Globus pallidus (tissue), 1 donor: ENCODE measurements at places on chromosomes 12 and 14.

DNA sequence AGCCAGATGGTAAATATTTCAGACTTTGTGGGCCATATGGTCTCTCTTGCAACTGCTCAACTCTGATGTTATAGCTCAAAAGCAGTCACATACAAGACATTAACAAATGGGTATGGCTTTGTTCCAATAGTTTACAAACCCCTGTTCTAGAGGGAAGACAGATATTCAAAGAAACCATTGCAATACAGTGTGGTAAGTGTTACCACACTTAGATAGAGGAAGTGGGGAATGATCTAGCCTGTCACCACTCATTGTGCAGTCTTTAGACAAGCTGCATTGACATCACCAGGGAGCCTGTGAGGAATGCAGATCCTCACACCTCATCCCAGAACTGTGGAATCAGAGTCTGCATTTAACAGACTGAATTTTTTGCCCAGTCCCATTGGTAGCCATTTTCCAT lies 80.0 kb upstream of the RGS6 start:
- no peak for DNase-seq

GRCh38 chr12:131894981-131895639 lies 688 bp downstream of the ULK1 start:
- DNase-seq: no peak

DNA sequence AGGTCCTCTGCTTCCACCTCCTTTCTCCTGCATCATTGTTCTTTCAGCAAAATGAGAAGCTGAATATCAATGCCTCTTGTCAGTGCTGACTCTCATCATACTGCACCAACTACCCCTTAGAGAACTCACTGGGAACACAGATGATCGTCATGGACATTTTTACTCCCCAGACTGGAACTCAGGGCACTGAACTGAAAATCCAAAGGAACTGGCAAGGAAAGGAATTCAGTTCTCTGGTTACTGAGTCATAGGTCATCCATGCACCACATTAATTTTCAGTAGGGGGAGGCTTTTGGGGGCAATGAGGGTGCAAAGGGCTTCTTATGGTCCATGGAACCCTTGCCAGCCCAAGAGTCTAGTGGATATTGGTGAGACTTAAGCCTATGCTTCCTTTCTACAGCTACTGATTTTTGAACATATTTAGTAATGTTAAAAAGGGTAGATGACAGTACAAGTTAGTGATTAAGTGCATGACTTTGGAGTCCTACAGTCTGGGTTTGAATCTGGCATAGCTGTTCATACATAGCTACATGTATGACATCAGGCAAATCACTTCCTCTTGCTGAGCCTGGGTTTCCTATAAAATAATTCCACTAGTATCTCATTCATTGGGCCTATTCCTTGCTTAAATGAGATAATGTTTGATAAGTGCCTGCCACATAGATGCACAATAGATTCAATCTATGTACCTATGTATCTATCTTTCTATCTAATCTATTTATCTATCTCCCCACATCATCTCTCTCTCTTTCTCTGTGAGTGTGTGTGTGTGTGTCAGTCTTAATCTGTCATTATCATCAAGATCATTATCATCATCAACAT lies 29.2 kb downstream of the BBS10 start:
- no peak for DNase-seq

DNA sequence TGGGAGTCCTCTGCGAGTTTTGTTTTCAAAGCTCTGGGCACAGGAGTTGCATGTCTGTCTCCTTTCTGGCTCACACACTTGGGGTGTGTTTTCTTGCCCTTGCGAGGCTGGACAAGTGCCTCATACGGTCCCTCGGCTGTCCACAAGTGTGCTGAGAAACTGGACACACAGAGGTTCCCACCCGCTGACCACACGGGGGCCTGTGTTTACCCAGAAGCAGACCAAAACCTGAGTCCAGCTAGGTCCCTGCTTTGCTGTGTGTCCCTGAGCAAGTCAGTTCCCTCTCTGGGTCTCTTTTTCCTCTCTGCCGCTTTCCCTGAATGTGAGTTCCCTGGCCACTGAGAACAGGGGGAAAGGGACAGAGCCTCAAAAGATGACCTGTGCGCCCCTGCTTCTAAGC lies 678 bp upstream of the OAS2 start:
- DNase-seq: no peak

DNA sequence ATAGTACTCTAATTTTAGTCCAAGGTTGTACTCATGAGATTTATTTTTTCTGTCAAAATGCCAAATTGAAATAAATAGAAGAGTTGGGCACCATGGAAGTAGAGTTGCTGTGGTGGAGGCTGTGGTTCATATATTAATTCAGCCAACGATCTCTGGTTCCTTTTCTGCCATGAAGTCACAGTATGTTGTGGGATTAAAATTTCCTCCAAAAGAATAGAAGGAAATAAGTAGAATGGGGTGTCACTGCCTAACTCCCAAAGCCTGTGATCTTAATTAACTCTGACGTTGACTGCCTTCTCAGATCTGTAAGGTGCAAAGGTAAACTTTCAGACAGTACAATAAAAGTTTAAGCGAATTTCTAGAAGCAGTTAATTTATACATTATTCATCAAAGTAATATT lies 37.6 kb upstream of the FBXO34 start:
- no peak for DNase-seq

DNA sequence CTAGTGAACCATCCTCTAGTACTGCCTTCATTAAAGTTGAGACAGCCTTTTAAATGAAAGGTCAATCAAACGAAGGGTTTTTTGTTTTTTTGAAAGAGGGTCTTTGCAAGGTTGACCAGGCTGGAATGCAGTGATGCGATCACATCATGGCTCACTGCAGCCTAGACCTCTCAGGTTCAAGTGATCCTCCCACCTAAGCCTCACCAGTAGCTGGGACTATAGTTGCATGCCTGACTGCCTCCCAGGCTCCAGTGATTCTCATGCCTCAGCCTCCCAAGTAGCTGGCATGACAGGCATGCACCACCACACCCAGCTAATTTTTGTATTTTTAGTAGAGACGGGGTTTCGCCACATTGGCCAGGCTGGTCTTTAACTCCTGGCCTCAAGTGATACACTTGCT lies 114.6 kb upstream of the SINHCAF start:
- DNase-seq: no peak

DNA sequence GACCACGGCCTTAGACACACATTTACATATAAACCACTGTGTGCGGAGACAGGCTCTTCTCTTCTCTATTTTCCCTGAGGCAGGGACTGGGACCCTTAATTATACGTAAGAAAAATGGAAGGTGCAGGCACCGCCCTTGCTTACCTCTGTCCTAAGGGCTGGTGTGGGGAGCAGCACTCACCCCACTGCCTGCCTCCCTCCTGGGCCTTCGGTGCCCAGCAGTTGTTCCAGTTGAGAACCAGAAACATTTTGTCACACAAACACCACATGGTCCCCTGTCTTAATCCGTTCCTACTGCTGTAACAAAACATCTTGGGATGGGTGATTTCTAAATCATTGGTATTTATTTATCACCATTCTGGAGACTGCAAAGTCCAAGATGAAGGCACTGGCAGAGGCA lies 192.7 kb upstream of the DIO3 start:
- no peak for DNase-seq

- no peak for DNase-seq
Observed at GRCh38 chr14:102764220-102764671, 13.0 kb upstream of the TRAF3 start.

- peak; percentile 71 for DNase-seq
Observed at GRCh38 chr12:111444925-111445725, 39.4 kb downstream of the SH2B3 start.

- no peak for DNase-seq
Observed at GRCh38 chr14:75835156-75835725, 146.6 kb downstream of the TGFB3 start.

DNA sequence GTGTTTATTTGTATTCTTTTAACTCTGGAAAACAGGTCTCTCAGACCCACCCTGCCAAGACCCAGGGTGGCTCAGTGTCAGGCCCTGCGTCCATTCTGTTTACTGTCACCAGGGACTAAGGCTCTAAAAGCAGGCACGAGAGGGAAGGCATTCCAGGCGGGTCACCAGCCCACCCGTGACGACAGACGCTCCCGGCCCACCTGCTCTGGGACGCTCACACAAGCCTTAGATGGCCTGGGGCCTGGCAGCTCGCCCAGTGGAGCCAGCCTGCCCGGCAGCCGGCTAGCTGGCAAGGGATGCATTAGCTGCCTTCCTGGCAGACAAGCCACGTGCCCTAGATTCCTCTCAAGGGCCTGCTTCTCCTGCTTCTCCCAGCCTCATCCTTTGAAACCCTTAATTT lies 9.2 kb upstream of the NUAK1 start:
- DNase-seq: peak; percentile 79

DNA sequence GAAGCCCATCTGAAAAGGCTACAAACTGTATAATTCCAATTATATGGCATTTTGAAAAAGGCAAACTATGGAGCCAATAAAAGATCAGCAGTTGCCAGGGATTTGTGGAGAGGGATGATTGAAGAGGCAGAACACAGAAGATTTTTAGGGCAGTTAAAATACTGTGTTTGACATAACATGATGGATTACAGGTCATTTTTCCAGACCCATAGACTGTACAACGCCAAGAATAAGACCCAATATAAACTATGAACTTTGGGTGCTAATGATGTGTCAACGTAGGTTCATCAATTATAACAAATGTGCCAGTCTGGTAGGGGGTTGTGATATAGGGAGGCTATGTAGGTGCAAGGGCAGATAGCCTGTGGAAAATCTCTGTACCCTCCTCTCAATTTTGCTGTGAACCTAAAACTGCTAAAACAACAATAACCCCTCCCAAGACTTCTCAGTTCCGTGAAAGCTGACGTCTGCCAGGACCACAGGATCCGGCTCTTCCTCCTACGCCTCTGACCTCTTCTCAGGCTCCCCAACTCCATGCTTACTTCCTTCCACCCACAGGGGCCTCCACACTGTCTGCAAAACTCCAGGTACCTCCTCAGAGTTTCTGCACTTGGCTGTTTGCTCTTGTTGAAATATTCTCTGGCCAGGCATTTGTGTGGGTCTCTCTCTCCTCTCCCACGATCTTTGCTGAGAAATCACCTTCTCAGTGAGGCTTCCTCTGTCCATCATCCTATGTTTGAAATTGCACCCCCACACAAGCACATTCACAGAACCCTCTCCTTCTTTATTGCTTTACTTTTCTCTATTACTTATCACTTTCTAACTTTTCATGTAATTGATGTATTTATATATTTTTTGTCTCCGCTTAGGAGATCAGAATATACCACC lies 131.4 kb downstream of the BBS10 start:
- DNase-seq: no peak

- DNase-seq: no peak
Observed at GRCh38 chr14:50798048-50798421, 32.9 kb downstream of the NIN start.
